ENCODE measurements at places on chromosomes 4 and X.

GRCh38 chrX:22686138-22686541 is 313.6 kb upstream of the DDX53 start:
- DNase-seq: no peak

DNA sequence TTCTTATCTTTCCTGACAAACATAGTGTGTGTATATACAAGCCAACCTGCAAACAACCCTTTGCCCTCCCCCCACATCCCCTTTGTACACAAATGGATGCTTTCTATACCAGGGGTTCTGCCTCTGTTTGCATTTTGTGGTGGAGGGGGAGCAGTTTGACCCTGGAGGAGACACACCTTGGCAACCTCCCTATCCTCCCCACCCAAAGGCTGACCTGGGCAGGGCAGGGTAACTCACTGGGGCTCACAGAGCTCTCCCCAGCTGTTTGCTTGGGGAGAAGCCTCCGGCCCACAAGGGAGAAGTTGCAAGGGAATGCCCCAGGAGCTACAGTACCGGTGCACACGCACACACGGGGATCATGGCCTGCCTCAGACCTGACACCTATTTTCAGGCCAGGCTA is 372.6 kb downstream of the BCOR start:
- no peak for DNase-seq

DNA sequence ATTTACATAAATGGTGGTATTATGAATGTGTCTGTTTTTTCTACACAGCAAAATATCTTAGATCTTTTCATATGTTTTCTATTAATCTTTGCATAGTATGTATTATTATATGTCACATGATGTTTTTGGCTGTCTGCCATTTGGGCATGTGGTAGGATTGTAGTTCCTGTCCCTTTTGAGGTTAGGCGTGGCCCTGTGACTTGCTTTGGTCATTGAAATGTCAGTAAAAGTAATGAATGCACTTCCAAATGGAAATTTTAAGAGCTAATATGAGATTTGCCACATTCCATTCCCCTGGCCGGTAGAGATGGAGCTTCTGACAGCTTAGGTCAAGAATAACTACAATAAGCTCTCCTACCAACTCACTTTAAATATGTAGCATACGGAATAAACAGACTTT is 45.1 kb downstream of the JADE3 start:
- DNase-seq: no peak

DNA sequence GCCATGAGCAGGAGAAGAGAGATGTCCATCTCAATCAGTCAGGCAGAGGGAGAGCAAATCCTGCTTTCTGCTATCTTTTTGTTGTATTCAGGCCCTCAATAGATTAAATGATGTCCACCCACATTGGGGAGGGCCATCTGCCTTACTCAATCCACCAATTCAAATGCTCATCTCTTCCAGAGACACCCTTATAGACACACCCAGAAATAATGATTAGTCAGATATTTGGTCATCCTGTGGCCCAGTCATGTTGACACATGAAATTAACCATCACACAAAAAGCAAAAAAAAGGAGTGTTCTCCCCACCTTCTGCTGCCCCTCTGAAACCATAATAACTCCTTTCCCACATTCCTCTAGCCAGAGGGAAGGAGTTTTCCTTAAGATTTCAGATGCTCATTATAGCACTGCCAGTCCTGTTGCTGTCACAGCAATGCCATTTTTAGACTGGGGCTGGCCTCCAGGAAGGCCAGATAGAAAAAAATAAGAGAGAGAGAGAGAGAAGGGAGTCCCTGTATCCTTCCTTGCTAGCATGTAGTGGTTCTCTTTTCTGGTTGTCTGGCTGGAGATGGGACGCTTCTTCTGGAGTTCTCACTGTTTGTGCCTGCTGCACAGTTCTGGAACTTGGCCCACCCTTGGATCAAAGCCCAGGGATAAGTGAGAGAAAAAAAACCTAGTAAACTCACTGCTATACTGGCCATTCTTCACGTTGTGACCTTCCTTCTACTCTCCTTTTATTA is 177.7 kb downstream of the RBM46 start:
- no peak for DNase-seq

- DNase-seq: no peak
Measured at GRCh38 chrX:132169554-132169953, 41.7 kb upstream of the FRMD7 start.

DNA sequence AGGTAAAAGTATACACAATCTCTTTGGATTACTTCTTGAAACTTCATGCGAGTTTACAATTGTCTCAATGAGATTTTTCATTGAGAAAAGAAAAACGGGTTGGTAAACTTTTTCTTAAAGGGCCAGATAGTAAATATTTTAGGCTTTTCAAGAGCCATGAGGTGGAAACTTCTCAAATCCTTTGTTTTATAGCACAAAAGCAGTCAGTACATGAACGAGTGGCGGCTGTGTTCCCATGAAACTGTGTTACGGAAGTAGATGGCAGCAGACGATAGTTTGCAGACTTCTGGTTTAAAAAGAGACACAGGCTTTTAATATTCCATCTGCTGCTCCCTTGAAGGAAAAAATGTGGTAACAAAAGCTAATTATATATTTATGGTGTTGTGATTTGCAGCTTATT is 332.0 kb downstream of the TENM3 start:
- DNase-seq: no peak

DNA sequence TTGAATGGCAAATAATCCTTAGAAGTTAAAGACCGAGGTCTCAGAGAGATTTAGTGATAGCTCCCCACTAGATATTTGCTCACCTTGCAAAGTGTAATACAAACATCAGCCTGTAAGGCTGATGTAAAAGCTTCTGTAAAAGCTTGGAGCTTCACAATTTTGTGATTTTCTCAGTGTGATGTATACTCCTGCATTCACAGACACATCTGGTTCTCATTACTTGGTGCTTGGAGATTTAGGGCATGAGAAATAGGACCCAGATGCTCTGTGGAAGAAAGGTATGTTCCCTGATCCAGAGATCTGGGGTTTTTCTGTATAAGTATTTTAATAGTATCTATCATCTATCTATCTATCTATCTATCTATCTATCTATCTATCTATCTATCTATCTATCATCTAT is 1664.3 kb downstream of the C4orf33 start:
- DNase-seq: no peak

DNA sequence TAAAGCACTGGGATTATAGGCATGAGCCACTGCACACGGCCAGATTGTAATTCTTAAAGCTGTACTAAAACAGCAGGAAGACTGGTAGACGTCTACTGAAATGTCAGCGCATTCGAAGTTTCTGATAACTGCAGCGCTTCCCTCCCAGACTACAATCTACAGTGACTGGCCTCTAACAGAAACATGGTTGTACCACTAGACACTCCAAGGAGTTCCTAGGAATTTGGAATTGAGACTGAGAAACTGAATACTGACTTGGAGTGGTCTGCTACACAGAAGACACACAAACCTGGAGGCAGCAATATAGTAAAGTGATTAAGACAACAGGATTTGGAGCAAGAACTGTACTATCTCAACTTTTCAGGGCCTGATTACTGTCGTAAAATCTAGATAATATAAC is 937 bp downstream of the HELQ start:
- no peak for DNase-seq

- DNase-seq: no peak
Measured at GRCh38 chr4:186226521-186227189, 652 bp upstream of the KLKB1 start.

- DNase-seq: no peak
Measured at GRCh38 chrX:31061091-31061490, 10.8 kb downstream of the FTHL17 start.

DNA sequence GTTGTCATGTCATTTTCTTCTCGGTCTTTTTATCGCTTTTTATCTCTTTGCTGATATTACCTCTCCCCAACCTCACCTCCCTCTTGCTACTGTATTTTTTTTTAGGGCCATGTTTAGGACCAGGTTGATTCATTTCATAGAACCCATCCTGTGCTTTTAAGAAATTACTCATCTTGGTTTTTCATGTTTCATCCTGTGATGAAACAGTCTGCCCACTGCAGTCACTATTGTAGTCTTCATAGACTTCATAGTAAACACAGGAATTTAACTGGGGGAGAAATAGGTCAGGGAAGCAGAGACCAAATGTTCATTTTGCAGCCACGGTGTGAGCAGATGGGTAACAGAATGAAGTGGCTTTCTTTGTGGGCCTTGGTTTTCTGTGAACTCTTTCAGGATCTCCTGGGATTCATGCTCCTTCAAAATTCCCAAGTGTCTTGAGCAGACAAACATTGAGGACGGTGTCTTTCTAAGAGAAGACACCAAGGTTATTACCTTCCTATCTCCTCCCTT is 161.8 kb downstream of the NAA11 start:
- no peak for DNase-seq

GRCh38 chrX:119971184-119971583 is 27.6 kb upstream of the NKAP start:
- DNase-seq: no peak

DNA sequence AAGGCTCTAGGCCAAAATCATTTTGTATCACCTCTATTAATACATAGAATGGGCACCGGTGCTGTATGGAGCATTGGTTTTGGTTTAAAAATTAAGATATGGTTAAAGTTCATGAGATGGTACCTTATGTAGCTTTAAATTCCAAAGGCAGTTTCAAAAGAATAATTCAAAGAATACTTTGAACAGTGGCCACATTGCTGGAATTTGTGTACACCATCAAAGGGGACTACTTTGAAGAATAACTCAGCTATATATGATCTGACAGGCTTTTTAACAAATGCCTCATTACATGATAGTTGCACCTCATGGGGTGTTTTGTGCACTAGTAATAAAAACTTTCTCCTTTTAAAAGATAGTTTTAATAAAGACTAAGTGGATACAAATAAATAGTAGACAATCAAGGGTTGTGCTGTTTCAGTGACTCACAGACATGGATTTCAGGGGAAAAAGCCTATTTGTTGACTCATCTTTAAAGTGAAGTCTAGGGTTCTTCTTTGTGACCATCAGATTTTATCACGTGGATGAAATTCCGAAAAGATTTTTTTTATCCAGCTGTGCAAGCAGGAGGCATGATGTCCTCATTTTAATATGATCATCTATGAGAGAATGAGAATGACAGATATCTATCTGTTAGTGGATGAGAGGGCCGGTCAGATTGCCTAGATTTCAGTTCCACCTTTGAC is 12.8 kb downstream of the MTM1 start:
- DNase-seq: no peak

DNA sequence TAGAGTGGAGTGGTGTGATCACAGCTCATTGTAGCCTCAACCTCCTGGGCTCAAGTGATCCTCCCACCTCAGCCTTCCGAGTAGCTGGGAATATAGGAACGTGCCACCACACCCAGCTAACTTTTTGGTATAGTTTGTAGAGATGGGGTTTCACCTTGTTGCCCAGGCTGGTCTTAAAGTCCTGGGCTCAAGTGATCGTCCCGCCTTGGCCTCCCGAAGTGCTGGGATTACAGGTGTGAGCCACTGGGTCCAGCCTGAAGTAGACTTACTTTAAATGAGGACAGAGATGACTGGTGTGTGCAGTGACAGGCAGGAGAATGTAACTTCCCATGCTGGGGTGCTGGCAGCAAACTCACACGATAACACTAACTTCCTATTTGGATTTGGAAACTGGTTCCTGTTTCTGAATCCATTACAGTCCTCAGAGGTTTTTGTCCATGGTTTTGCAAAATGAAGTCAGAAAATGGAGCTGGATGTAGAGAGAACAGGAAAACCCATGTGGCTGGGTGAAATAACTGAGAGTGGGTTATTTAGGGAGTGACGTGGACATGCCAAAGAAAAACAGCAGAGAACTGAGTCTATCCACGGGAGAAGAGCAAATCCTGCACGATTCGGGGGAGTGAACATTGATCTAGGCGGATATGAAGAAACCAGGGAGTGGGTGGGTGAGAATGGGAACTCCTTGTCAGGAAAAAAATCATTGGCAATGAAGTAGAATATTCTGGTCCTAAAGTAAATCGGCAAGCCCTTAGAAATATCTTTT is 95.6 kb downstream of the GATB start:
- no peak for DNase-seq

GRCh38 chr4:85826060-85826678 is 351.2 kb downstream of the ARHGAP24 start:
- no peak for DNase-seq

GRCh38 chr4:186297013-186297645 is 31.1 kb downstream of the F11 start:
- no peak for DNase-seq

DNA sequence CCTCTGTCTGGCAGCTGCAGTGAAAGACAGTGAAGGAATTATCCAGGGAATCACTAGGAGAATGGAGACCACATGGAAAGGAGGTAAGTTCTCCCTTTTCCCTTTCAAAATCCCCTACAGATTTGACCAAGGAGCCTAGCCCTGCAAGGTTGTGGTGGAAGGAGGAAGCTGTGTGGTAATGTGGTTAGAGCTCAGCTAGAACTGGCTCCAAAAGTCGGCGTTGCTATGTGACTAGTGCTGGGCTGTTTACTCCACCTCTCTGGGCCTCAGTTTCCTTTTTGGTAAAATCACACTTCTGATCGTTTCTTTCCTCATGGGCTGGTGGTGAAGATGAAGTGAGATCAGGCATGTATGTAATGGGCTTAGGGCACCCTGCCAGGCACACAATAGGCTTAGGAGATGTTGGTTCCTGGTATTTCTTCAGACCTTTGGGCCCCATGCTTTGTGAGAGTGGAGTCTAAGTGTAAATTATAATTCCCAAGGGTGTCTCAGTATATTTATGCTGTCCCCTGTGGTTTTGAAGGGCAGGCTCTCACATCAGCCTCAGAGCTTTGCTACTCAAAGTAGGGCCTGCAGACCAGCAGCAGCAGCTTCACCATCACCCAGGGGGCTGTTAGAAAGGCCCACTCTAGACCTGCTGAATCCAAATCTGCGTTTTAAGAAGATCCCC is 183.7 kb upstream of the BCOR start:
- DNase-seq: no peak

GRCh38 chrX:981791-982626 is 230.4 kb downstream of the CRLF2 start:
- DNase-seq: no peak

GRCh38 chr4:8157944-8158709 is 486 bp downstream of the ABLIM2 start:
- DNase-seq: no peak

DNA sequence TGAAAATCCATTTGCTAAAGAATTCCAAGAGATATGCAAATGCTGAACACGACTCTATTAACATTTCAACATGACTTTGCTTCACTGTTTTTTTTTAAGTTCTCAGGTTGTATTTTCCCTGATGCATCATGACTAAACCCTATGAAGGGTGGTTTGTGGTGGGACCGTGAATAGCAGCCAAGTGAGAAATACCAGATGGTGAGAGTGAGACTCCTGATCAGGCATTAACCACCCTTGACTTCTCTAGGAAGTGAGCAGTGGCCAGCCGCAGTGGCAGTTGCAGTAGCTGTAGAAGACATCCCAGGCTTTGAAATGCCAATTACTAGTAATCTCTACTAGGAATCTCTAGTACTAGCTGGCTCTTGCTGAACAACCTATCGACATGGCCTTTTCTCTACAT is 383.4 kb downstream of the FAM133A start:
- no peak for DNase-seq
